ENCODE measurements at places on chromosomes 6 and 20.

DNA sequence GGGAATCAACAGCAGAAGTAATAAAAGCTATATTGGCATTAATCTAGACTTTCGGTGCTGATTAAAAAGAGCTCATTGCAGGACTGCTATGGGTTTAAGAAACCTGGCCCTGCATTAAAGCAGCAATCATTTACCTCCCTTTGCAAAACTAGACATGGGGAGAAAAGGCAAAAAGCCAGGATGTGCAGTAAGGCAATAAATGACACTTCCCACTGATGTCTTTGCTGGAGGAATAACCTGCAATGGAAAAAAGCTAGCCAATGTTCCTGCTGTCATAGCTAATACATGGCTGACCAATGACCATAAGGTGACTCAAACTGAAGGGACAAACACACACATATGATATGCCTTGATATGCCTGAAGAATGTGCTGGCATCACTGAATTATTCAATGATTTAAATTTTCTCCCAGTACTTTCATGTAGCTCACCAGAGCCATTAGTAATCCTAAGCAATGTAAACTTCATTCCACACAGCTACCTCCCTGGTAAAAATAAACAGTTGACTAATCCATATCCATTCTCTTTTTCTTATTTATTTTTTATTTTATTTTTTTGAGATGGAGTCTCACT is 8.7 kb downstream of the DNAAF9 start:
- peak; percentile 13 for DNase-seq

DNA sequence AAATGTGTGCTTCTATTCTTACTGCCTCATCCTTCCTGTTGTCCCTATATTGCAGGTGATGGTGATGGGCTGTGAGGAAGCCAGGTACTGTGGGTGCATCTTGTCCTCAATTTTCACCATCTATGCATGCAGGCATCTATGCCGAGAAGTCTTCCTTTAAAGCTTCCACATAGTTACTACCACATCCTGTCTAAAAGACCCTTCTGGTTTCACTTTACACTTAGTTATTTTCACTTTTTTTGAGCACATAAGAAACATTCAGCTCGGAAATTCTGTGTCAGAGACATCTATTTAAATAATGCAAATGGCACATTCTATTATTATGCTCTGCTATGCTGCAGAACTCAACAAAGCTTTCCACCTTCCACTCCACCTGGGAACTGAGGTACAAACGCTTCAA is 28.2 kb upstream of the FABP7 start:
- DNase-seq: no peak

DNA sequence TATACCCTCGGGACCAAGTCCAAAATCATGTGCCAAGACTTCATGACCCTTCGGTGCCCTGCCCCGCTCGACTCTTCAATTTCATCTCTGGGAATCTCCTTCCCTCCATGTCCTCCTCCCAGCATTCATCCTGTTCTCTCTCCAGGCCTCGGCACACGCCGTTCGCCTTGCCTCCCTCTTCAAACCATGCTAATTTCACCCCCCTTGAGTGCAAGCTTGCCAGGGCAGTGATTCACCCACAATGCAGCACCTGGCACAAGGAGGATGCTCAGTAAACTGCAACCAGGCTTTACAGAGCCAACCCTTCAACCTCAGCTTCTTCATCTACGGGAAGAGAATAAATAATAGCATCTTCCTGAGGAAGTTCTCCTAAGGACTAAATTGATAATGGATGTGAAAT is 4.1 kb downstream of the KCNS1 start:
- DNase-seq: no peak

- DNase-seq: no peak
Observed at GRCh38 chr6:27209659-27210269, 37.7 kb upstream of the PRSS16 start.

DNA sequence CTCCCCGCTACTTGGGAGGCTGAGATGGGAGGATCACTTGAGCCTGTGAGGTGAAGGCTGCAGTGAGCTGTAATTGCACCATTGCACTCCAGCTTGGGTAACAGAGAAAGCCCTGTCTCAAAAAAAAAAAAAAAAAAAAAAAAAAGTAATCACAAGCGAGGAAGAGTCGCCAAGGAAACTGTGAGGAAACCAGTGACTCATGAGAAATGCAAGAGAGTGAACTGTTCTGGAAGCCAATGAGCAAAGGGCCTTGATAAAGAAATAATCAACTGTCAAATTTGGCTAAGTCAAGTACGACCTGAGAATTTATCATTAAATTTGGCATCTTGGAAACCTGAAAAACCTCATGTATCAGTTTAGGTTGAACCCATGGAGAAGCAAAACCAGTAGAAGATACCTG is 16.1 kb upstream of the LAMP5 start:
- DNase-seq: peak; percentile 7

DNA sequence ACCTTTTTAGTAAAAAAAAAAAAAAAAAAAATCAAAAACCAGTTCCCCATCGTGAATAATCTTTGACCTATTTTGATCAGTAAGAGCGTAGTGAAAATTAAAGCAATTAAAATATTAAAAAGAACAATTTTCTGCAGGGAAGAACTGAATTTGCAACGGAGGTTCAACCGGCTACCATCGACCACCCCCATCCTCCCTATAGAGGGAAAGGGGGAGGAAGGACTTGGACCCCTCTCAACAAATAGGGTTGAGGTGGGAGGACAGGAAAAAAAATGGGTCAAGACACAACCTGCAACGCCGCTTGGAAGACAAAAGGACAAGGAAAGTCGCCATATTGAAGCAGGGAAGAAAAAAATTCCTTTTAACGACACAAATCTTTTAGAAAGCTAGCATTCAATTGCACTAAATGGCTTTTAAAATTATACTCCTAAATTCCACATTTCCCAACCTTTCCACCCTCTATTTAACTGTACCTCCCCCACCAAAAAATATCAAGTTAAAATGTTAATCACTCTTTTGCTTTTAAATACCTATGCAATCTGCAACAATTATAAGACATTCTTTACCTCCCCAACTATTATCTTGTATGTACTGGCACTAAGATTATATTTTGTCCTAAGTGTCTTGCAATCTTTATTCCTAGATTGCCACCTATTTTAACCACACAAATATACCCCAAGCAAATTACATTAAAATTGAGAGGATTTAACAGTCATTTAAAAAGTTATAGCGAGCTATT is 1.7 kb downstream of the PPP1R10 start:
- peak; percentile 67 for DNase-seq

DNA sequence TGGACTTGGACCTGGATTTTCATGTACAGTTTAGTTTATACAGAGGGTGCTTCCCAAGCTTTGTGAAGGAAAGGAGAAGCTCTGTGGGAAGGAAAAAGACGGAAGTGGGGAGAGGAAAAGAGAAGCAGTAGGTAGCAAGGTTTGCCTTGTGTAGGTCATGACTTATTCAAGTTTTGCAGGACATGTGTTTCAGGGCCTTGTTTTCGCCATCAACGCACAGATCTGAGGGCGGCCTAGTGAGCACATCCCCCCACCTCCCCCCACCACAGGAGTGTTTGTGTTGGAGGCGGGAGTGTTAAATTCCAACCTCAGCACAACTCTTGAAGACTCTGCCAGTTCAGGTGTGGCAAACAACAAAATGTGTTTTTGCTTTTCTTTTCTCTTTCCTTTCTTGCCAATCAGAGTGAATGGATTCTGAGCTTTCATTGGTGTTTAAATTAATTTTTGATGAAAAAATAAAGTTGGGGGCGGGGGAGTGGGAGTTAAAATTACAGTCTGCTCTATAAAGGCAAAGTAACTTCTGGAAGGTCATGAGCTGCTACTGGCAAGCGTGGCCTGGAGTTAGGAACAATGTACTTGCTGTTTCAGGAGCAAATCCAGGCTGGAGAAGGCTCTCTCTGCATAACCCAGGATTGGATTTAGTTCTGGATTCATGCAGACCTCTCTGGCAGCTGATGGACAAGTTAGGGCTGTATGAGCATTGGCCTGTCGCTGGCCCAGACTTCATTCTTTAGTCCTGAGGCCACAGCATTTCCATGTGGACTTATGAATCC is 338.5 kb downstream of the CD83 start:
- DNase-seq: no peak

- no peak for DNase-seq
Observed at GRCh38 chr6:15256538-15257271, 10.8 kb downstream of the JARID2 start.

DNA sequence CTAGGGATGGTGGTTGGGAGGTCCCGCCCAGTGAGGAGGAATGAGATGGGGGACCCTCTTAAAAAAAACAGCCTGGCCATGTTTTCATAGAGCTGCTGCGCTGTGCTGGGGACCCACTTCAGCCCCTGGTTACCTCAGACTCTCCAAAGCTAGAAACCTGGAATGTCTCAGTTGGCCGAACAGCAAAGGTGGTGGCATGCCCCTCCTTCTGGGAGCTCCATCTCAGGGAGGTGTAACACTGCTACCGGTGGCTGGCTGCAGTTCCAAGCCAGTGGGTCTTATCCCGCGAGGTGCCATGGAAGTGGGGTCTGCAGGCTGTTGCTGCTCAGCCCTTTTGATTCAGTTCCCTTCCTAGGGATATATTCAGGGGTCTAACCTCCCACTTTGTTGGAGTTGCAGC is 35.7 kb upstream of the TFB1M start:
- no peak for DNase-seq

GRCh38 chr6:105038259-105038658 is 81.4 kb downstream of the LIN28B start:
- no peak for DNase-seq

DNA sequence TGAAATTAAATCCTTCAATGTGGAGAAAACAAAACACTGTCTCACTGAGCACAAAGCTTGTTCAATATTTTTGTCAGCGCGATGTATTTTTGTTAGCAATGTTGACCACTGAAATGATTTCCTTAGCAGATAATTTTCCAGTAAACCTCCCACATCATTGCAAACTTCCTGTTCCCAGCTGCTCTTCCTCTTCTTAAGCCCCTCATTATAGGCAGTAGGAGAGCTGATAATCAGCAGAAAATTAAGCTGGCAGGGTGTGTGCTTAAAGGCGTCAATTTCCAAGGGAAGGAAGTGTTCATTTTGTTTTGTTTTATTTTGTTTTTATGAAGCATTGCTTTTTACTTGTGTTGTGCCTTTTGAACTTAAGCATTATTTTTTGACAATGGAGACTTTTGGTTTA is 29.1 kb upstream of the TMEM14A start:
- no peak for DNase-seq

DNA sequence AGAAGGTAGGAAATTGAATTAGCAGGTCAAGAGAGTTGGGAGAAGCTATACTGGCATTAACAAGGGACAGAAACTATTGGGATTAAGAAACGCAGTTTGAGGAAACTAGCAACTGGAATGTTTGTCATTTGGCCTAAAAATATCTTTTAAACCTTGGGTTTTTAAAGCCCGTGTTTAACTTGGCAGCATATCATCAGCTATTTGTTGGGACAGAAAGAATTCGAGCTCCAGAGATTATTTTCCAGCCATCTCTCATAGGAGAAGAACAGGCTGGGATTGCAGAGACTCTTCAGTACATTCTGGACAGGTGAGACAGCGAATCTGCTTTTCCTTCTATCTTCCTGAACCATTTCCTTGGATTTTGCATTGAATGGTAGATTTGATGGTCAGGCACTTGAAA is 17.8 kb downstream of the ACTR5 start:
- DNase-seq: no peak

DNA sequence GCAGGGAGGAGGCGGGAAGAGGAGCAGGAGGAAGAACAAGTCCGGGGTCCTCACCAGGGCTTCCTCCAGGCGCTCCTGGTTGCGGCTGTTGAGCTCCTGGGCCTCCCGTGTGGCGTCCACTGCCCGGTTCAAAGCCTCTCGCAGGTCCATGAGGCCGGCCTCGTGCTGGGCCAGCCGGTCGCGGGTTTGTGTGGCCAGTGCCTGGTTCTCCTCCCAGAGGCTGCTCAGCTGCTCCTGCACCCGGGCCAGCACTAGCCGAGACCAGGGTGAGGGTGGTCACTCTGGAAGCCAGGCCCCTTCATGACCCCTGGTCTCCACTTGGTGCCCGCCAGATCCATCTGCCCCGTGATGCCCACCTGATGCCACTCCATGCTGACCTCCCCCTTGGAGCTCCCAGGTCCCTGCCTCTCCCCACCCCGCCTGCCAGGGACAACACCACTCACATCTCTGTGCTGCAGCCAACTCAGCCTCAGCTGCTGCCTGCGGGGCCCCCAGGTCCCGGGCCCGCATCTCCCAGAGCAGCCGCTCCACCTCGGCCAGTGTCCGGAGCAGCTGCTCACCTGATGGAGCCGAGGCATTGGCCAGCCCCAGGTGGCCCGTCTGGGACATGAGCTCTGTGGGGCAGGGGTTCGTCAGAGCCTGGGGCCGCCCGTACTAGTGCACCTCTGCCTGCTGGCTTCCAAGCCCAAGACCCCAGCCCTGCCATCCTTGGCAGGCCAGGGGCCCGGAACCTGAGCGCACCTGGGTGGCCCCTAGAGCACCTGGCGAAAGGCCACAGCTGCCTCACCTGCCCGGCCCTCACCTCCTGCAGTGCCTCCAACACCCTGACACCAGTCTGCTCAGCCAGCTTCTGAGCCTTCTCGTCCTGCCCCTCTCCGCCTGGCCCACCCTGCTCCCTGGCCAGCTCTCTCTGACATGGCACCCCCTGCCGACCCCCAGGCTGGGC is 15.9 kb downstream of the ADRM1 start:
- no peak for DNase-seq

GRCh38 chr6:7138921-7139358 is 31.2 kb downstream of the RREB1 start:
- peak; percentile 50 for DNase-seq

GRCh38 chr6:121356575-121356974 is 22.3 kb upstream of the TBC1D32 start:
- DNase-seq: no peak

DNA sequence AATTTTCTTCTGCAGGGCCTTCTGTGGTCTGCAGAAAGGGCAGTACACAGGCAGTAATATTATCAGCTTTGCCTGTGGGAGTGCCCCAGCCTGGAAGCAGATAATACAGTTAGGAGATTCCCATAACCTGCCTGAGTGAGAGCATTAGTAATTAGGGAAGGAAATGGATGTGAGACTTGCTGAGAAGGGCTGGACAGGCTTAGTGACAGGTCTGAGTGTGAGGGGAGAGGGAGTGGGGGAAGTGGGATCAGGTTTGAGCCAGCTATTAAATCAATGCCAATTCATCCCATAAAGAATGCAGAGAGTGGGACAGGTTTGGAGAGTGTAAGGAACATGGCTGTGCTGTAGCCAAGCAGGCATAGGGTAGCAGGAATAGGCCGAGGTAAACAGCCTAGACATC is 10.1 kb upstream of the CFAP206 start:
- no peak for DNase-seq

GRCh38 chr20:21507400-21508229 is 6.2 kb downstream of the NKX2-2 start:
- no peak for DNase-seq

- DNase-seq: no peak
Observed at GRCh38 chr20:20685635-20686034, 26.8 kb downstream of the RALGAPA2 start.
